KG1 (cell line): ENCODE measurements at places on chromosomes 7 and 10.

- DNase-seq = no peak
Observed at GRCh38 chr10:118310822-118311221, 31.3 kb downstream of the FAM204A start.

- no peak for DNase-seq
Observed at GRCh38 chr10:1502451-1502850, 234.9 kb downstream of the ADARB2 start.

GRCh38 chr7:158021836-158022235 lies 565.8 kb downstream of the PTPRN2 start:
- no peak for DNase-seq

DNA sequence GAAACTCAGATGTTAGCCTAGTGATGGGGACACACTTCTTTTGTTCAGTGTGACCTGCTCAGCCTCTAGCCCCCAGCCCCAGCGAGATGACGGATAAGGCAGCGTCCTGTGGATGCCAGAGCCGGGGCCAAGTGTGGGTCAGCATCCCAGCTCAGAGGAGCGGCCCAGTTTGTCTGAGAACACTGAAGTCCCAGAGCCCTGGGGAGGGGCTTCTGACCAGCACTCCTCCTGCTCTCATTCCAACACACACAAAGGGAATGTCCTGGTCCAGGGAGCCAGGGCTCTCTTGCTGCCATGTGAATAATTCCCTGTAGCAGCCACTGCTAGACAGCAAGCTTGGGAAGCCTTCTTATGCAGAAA lies 4.5 kb upstream of the ATP6V0E2 start:
- DNase-seq = no peak

DNA sequence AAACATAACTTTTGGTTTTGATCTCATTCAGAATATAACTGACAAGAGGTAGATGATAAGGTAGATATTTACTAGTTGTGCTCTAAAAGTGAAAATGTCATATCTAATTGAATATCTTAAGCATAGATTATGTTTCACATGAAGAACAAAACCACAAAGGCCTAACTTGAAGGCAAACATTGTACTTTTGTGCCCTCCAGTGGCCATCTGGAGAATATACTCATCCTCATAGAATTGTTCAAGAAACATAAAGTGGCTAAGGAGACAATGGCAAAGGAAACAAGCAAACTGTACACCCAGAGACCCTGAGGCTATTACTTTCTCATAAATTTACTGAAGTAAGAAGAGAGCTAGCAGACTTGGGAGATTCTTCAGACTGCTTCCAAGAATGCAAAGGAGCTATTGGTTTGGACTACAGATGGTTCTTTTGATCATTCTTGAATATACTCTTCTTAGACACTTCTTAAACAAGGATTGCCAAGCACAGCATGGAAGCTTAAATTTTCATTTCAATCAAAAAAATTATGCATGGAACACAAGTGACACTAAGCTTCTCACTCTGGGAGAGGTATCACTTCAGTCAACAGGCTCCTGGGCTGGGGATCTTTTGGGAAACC lies 98.2 kb upstream of the DKK1 start:
- DNase-seq = peak; percentile 50

DNA sequence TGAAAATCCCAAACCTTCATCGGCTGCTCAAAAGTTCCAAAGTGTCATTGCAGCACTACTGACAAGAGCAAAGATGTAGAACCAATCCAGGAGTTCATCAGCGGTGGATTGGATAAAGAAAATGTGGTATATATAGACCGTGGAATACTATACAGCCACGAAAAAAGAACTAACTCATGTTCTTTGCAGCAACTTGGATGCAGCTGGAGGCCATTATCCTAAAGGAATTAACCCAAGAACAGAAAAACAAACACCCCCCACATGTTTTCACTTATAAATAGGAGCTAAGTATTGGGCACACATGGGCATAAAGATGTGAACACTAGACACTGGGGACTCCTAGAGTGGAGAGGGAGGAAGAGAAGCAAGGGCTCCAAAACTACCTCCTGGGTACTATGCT lies 31.6 kb downstream of the PHYH start:
- no peak for DNase-seq

DNA sequence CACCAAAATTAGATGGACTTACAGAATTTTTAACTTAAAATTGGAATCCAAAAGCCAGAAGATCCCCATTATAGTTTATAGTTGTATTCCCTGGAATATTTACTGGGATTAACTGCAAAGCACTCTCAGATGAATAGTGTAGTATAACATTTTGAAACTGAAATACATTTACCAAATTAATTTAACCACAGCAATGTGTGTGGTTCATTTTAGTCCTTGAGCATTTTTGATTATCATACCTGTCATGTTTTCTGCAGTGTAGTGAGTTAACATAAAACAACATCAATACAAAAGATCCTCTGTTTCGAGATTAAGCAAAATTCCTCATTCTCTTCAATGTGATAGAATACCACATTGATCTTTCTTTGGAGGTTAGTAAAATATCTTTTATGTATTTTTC lies 3.7 kb downstream of the VIM start:
- DNase-seq = no peak

- DNase-seq = no peak
Observed at GRCh38 chr10:71522442-71523144, 125.9 kb downstream of the CDH23 start.

- DNase-seq = no peak
Observed at GRCh38 chr7:37675749-37676148, 7.8 kb upstream of the GPR141 start.

GRCh38 chr10:98424295-98425254 lies 9.6 kb upstream of the PYROXD2 start:
- no peak for DNase-seq

- DNase-seq = no peak
Observed at GRCh38 chr10:86439544-86439943, 72.9 kb upstream of the GRID1 start.

GRCh38 chr7:80924090-80924489 lies 5.2 kb upstream of the SEMA3C start:
- DNase-seq = no peak

DNA sequence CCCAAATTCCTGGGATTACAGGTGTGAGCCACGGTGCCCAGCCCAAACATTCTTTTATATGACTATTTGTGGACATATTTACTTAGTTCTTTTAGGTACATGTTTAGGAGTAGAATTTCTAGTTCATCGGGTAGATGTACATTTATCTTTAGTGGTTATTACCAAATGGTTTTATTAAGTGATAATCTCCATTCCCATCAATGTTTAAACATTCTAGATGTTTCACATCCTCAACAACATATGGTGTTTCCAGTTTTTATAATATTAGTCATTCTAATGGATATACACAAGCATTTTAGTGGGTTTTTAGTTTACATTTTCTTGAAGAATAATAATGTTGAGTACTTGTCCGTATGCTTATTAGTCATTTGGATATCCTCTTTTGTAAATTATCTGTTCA lies 131.7 kb downstream of the RTKN2 start:
- DNase-seq = no peak

DNA sequence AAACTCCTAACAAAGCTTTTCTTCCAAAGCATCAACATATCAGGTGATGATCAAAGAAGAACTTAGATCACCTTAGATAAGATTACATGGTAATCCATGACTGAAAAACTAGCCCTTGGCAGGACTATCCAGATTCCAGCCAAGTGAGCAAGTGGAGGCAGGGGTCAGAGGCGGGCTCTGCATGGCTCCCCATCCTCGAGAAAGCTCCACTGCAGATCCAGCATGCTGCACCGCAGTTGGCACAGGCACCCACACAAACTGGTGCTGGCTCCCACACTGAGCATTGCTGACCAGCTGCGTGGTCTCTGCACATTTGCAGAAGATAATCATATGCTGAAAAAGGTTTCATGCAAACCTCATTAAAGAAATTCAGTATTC lies 10.1 kb downstream of the PSAP start:
- no peak for DNase-seq

- DNase-seq = no peak
Observed at GRCh38 chr10:391847-392704, 256.8 kb downstream of the ZMYND11 start.

GRCh38 chr10:14953424-14954000 lies 384 bp downstream of the DCLRE1C start:
- DNase-seq = no peak

- peak; percentile 57 for DNase-seq
Observed at GRCh38 chr7:89232-90019, 102.9 kb upstream of the FAM20C start.
